Epithelial cell of proximal tubule (primary cell): ENCODE measurements at places on chromosomes 3 and 15. TPM values are rescaled to one million over a fixed set of nuclear protein-coding genes. Genes with fewer than 3 reads are reported as not detected.

The SCAMP5 gene
- 4.7 and 19.5 TPM in 2 replicates for total RNA-seq

The PLCH1 gene
- 3.1 and 3.2 TPM in 2 replicates for total RNA-seq

The PRR20G gene
- not detected in 2 replicates for total RNA-seq

The CNTN6 gene
- total RNA-seq: 0.12 TPM in 1 of 2 replicates, not detected in the other

The CLDN11 gene
- total RNA-seq: 33.7 and 61.0 TPM in 2 replicates

The XRN1 gene
- total RNA-seq: 8.0 and 11.9 TPM in 2 replicates

The CAMKV gene
- total RNA-seq: not detected in 2 replicates

The ASB14 gene
- total RNA-seq: not detected in 2 replicates

The PRKCD gene
- total RNA-seq: 4.0 and 9.3 TPM in 2 replicates

DNA sequence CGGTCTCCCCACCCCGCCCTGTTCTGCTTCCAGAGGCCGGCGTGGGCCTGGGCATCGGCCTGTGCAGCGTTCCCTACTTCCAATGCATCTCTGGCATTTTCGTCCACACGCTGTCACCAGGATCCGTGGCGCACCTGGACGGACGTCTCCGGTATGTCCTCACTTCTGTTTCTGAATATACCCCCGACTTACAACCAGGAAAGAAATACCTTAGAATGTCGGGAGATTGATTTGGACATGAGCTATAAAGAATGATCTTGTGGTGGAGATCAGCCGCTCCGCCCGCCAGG is 41.4 kb downstream of the STARD5 start:
- no peak for DNase-seq

- DNase-seq: peak; percentile 88
Observed at GRCh38 chr15:96273317-96274086, 57.0 kb upstream of the NR2F2 start.

DNA sequence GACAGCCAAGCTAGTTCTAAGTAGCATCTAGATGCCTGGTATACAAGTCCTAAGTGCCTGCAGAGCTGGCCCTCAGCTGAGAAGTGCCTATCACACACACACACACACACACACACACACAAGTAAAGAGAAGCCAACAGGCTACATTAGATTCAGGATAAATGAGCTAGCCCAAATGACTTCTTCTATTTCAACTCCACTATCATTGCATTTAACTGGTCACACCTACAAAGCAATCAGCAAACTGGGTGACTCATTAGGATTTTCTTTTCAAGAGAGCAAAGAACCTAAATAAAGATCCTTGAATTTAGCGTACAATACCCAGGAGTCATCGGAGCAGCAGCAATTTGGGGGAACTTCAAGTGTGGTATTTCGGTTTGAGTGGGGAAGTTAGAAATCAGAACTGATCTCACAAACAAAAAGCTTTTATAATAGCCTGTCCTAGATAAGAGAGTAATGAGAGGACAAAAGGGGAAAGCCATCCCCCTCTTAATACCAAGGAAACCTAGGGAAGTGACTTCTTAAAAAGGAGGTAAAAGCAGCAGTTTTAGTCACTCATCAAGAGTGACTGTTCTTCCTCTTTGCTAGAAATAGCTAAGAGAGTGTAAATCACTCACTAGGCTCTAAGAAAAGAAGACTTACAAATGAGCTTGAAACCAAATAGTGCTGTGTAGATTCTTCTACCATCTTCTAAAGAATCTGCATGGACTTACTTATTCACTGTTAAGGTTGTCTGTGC is 112.7 kb downstream of the TNIK start:
- DNase-seq: no peak

- DNase-seq: no peak
Observed at GRCh38 chr15:76075046-76075445, 15.3 kb downstream of the TMEM266 start.

- no peak for DNase-seq
Observed at GRCh38 chr3:197201791-197202452, 96.5 kb downstream of the DLG1 start.

DNA sequence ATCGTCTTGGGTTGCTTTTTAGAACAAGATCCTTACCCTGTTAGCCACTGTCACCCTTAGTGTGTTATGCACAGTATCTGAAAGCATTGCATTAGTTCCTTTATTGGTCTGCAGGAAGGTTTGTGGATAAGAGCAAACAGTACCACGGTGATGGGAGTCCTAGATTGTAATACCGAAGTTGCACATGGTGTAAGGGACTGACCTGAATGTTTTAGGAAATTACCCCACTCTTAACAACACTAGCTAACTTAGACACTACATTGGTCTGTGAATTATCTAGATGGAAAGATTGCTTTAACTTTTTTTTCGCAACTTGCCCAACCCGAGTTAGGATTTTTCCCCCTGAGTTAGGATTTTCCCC is 1.3 kb downstream of the STT3B start:
- no peak for DNase-seq

DNA sequence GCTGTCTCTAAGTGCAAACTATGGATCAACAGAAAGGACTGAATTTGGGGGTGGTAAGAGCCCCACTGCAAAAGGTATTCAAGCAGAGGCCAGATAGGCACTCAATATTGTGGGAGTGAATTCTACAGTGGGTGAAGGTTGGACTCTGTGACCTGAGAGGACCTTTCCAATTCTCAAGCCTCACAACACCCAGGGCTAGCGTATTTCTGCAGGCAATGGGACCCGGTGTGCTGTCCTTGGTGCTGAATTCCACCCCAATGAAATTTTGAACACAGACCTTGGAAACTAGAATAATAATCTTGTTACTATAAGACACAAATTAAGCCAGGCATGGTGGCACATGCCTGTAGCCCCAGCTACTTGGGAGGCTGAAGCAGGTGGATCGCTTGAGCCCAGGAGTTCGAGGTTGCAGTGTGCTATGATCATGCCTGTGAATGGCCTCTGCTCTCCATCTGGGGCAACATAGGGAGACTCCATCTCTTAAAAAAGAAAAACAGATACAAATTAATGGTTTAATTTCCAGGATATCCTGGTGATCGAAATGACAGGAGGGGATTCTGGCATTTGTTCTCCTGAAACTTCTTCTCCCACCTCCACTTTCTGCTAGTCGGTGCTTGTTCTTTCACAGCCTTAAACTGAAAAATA is 135.4 kb downstream of the RAB11A start:
- no peak for DNase-seq

DNA sequence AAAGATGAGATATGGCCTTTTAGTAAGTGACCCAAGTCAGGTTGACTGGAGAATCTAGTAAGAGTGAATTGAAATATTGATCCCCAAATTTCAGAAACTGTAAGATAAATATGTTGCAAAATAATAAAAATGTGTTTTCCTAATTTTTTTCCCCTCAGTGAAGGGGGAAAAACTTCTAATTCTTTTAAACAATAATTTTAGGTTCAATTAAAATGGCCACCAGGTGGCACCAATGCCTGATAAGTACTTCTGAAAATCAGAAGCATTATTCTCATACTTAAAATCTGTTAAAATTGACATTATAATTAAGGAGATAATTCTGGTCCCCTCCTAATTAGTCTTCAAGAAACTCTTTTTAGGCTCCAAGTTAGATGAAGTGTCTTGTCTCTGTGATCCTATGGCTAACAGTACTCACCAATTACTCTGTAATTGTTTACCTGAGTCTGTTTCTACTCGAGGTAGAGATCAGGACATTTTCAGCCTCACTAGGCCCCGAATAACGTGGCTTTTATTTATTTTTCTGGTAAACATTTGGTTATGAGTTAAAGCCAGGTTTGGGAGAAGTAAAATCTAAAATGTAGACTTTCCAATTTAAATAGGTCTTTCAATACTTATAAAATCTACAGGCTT is 52.6 kb downstream of the NMD3 start:
- no peak for DNase-seq

- DNase-seq: no peak
Observed at GRCh38 chr3:13769422-13769821, 110.4 kb downstream of the WNT7A start.

- DNase-seq: no peak
Observed at GRCh38 chr3:43041517-43041916, 62.4 kb downstream of the GASK1A start.

DNA sequence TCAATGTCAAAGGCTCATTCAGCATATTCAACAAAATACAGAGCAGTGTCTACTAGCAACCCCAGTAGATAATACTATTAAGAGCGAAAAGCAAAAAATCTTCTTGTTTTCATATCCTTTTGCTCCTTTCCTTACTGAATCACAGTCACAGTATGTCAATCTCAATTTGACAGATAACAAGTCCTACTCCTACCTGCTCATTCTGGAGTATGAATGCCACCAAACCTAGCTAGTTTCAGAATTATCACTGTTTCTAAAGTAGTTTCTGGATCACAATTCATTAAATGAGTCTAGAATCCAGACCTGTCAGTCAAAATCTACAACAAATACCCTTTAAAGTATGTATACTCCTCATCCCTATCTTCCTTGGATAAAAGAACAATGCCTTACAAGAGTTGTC is 51.5 kb downstream of the MKRN2 start:
- DNase-seq: no peak

DNA sequence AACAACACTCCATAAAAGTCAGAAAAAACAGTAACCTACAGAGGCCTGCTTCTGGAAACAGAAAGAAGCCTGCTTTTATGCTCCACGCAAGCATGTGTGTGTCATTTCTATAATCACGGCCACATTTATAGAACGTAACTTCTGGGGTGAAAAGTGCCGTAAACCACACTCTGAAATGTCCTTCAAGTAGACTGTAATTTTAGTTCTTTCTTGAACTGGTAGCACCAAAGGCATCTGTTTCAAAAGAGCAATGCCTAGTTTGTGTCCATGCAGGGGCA is 19.5 kb upstream of the CMTM7 start:
- DNase-seq: no peak

DNA sequence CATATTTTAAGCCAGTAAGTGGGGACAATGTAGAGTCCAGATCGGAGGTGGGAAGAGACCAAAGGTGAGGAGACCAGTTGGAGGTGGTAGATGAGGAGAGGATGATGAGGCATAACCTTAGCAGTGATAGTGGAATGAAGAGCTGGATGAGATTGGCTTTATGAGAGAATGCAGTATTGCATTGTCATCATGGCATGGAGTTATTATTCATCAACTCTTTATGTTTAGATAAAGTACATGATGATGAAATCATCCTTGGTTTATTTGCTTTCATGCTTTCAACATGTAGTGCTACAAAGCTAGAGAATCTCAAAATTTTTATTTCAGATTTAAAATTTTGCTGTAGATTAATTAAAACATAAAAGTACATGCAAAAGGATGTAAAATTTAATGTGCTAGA is 64.0 kb downstream of the PPM1L start:
- no peak for DNase-seq

DNA sequence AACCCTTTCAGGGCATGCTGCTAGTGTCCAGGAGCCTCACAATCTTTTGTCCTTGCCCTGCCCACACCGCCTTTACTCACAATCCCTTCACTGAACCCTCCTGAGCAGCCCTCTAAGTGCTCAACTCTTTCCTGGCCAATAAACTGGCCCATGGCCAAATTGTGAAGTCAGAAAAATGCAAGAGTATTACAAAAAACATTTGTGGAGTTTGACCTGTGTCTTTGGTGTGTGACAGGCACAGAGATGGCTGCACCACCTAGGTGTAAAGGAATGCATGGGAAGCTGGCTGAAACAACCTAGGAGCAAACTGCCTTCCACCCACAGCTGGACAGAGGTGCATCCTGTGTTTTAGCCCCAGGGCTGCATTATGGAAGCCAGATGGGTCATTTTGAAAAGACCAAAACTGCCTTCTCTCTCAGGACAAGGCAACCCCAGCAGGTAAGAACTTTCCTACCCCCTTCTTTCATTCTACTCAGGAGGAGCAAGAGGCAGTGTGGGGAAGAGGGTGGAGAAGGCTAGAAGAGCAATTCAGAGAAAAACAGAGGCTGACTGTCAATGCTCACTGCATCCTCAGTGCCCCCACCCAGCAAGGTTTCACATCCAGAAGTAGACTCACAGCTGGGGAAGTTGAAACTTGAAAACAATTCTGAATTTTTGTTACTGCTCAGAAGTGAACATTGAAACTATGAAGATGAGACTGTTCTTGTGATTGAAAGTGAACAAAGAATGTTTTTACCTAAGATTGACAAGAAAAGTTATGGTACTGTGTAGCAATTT is 78.6 kb downstream of the TRIM42 start:
- DNase-seq: no peak

GRCh38 chr3:34292605-34293300 is 494.3 kb downstream of the PDCD6IP start:
- no peak for DNase-seq

DNA sequence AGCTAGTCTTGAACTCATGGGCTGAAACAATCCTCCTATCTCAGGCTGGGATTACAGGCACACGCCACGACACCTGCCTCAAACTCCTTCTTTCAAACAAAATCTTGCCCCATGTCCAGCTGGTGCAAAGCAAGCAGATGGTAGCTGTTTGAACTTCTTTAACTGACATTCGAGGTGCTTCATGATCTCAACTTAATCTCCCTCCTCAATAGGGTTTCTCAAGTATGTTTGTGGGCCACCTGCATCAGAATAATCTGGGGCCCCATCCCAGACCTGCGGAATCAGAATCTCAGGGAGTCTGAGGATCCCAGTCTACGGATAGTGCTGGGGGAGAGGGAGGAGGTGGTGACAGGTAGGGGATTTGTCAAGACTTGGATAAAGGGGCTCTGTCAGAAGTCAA is 20.9 kb upstream of the TRH start:
- DNase-seq: no peak

DNA sequence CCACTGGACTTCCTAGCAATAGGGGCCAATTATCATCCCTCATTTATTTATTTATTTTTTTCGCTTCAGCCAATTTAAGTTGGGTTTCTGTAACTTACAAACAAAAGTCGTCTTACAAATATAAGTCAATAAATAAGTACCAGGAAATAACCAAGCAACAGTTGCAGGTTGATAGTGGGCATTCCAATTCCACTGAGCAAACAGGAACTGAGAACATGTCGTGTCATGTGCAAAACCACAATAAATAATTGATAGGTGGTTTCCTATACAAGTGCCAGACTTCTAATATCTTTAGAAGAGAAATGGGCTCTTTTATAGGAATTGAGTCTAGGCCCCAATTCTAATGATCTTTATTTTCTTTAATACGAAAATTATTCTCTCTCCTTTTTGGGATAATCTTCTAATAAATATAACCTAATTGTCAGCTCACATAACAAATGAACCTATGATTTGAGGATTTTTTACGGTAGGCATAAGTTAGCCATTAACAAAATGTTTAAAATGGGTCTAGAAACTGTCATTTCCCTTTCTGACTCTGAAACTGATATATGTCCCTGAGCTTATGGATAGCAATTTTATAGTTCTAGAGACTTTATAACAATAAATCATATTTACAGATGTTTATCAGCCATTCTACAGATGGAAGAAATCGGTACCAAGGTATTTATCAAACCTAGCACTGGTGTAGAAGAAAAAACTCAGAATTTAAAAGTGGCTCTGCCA is 571.8 kb downstream of the FOXP1 start:
- peak; percentile 39 for DNase-seq
